Frontal cortex (tissue), 4 donors: ENCODE measurements at places on chromosomes 1 and 21.

DNA sequence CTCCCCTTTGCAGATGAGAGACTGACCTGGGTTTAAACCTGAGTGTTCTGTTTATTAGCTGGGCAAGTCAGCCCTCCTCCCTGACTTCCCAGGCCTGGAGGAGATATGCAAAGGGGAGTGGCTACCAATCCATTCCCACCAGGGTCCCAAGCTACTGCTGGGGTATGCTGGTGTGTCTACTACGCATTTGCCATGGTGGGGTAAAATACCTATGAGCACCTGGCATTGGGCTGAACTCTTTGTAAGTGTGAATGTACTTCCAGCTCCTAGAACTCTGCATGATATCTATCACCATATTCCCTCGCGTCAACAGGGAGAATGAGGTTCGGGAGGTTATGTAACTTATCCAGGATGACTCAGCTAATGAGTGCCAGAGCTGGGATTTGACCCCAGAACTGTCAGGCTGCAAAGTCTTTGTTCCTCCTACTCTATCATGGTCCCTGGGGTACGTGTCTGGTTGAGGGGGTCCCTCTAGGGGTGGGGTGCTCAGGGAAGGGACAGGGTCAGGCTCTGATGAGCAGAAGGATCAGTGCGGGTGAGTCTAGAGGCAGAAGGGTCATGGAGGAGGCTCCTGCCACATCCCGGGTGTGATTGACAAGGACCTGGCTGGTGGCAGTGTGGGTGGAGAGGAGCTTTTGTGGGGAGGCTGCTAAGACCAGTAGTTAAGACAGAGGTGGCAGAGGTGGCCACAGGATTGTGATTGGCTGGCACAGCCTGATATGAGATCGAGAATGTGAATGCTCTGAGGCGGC, 16.7 kb downstream of the AMPD2 start:
- no peak for DNase-seq

DNA sequence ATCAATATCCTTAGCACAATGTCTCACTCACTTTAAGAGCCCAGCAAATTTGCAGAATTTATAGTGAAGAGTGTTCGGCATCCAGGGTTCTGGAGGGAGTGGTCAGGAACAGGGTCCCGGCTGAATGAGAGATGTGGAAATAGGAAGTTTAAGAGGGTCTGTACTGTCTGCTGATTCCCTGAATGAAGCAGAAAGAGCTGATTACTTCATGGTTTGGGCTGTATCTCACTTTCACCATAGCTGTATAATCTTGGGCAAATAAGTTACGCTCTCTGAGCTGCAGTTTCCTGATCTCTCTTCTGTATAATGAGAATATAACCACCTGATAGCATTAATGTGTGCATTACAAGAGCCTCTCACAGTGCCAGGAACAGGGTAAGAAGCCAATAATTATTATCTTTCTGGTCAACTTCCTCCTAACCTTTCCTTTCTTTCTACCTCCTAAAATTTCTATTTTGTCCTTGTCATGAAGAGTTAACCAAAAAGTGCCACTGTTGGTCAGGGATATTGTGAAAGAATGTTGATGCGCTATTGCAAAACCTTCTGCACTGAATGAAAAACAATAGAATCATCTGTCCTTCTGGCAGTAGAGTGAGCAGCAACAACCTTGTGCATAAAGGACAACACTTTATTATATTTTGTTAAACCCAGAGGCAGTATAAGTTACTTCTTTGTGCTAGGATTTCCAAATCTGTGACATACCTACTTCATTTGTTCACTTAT, 14.7 kb upstream of the PTGFR start:
- no peak for DNase-seq

GRCh38 chr21:28136656-28137255, 855.9 kb downstream of the LTN1 start:
- no peak for DNase-seq

DNA sequence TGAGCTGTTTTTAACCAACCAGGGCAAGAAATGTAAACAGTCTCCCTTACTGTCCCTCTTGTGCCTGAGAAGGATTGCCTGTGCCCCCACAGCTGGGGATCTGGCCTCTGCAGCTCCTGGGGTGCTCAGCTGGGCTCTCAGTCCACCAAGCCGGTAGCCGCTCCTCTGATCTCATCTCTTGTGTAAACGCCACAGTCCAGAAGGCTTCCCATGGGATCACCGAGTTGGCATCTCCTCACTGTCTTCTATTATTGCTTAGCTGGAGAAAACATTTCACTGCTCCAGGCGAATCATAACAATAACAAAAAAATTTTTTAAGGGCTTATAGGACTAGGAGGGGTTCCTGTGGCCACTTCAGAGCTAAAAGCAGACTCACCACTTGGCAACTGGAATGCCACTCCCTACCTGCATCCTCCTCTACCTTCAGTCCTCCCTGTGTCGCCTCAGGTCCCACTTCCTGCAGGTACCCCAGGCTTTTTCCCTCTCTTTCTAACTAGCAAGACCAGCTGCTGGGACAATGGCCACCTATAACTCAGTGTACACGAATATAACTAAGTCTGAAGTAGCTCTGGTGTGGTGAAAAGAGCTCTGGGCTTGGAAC, 75.8 kb downstream of the ATP1A1 start:
- no peak for DNase-seq

GRCh38 chr1:28986306-28986910, 72.0 kb downstream of the EPB41 start:
- no peak for DNase-seq

DNA sequence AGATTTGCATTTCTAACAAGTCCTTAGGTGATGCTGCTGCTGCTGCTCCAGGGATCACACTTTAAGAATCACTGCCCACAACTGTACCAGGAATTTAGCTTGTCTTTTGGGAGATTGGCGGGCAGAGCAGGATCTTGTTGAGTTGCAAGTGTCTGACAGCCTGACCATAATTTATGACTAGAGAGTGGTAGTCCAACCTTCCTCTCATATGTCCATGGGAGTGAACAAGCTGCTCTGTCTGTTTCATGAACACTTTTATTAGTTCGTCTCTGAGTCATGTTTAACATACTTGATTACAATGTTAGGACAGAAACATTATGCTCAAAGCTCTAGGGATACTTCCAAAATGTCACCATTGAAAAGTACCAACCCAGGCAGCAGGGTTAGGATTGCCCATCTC, 169.6 kb downstream of the TGFB2 start:
- no peak for DNase-seq

- DNase-seq, result no peak
Observed at GRCh38 chr1:119981986-119982815, 85.9 kb upstream of the ADAM30 start.

GRCh38 chr1:228314658-228315483, 91.8 kb downstream of the TRIM11 start:
- no peak for DNase-seq

- no peak for DNase-seq
Observed at GRCh38 chr1:53077599-53077965, 15.6 kb downstream of the PODN start.

DNA sequence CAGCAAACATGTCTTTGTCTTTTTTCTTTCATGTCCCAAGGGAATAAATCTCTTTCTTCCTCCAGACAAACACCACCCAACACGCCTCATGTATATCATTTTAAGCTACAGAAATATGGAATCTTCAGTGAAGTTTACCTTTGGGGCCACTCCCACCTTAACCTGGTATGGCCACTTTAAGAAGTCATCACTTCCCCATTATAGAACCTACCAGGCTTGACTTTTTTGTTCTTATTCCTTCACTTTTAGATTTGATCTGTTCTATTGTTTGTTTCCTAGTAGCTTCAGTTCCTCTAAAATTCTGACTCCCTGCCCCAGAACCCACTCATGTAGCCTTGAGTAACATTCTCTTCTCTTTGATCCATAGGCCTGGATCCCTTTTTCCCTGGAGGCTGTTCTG, 226.3 kb downstream of the HLX start:
- DNase-seq, result no peak

DNA sequence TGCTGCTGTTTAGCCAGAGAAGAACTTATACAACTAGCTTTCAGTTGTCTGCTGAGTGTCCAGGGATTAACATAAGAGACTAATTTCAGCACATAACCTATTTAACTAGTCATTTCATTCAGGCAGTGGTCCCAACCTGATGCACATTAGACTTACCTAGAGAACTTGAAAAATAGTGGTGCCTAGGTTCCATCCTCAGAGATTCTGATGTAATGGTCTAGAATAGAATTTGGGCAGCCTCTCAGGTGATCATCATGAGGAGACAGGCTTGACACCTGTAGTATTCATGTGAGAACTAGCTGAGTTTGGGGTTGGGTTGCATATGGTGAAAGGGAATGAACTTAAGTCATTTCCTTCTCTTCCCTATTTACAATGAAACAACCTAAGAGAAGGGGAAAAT, 24.8 kb downstream of the CNST start:
- no peak for DNase-seq

DNA sequence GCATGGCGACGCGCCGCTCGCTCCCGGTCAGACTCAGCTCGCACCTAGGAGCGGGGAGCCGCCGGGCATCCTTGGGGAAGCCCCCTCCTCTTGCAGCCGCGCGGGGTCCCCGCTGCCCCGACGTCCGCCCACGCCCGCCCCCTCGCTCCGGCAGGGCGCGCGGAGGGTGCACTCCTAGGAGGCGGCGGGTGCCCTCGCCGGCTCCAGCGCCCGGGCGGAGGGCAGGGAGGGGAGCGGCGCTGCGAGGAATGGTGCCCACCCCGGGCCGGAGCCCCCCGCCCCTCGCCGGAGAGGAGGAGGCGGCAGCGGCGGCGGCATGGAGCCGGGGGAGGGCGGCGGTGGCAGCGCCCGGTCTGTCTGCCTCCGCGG, 488 bp downstream of the FAM78B start:
- DNase-seq, result no peak
